Left lung (tissue), 14 donors: ENCODE measurements at places on chromosomes 3 and 15. TPM values are rescaled to one million over a fixed set of nuclear protein-coding genes. Genes with fewer than 3 reads are reported as not detected.
A peak's percentile ranks its signal among the peaks of the same experiment; 100 is the strongest.

The EPHB1 gene
- 2.4 TPM for polyA plus RNA-seq

The GOLGA6A gene
- 0.43 TPM for polyA plus RNA-seq

The STRA6 gene
- 7.3 TPM for polyA plus RNA-seq

The PAQR9 gene
- polyA plus RNA-seq = not detected

The FGF12 gene
- 10.2 TPM for polyA plus RNA-seq

The FETUB gene
- polyA plus RNA-seq = not detected

The ACKR2 gene
- polyA plus RNA-seq = 1.6 TPM

The HDC gene
- 0.64 TPM for polyA plus RNA-seq

The ZNF774 gene
- polyA plus RNA-seq = 6.2 TPM

The AADACL2 gene
- polyA plus RNA-seq = not detected

The ADIPOQ gene
- 0.03 TPM for polyA plus RNA-seq

The GOLGA6L25 gene
- polyA plus RNA-seq = not detected

The FRMD5 gene
- 2.4 TPM for polyA plus RNA-seq

The FHIT gene
- 9.3 TPM for polyA plus RNA-seq

The MAPKBP1 gene
- 23.9 TPM for polyA plus RNA-seq

The TRIM42 gene
- not detected for polyA plus RNA-seq

The TADA3 gene
- polyA plus RNA-seq = 65.7 TPM

GRCh38 chr3:184388164-184388935, 8.5 kb downstream of the CHRD start:
- H3K27ac ChIP-seq = no peak overlapping the region
- H3K4me3 ChIP-seq = no peak overlapping the region
- DNase-seq = peak; percentile 51

DNA sequence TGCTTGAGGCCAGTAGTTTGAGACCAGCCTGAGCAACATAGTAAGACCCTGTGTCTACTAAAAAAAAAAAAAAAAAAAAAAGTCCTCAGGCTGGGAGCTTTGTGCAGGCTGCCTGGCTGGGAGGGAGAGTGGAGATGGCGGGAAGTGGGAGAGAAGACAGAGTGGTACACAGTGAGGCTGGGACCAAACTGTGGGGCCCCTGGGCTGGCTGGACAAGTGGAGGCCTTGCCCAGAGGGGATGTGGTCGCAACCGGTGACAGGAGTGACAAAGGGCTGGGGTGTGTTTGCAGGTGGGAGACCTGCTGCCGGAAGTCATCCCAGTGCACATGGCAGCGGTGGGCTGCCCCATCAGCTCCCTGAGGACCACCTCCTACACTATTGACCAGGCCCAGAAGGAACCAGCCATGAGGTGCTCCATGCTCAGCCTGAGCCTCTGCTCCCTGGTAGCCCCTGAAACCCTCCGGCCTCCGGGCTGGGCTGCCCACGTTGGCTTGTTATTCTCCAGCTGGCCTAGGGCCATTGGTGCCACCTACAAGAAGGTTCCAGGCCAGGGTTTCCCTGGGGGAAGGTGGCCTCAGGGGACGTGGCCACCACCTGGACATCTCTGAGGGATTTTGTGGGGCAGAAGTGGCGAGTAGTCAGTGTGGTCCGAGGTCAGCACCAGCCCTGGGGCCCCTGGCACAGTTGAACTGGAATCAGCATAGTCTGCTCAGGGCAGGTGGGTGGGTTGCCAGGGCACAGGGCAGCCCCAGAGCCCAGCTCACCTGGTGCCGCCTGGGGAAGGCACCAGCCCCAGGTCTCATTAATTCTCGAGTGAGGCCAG, 22.7 kb downstream of the ACAA1 start:
- DNase-seq = no peak
- peaks cover 5% of the 10 kb centered on the region for H3K36me3 ChIP-seq
- no peaks in the 10 kb centered on the region for H3K27me3 ChIP-seq

GRCh38 chr3:99325402-99325801, 313.0 kb upstream of the COL8A1 start:
- H3K36me3 ChIP-seq = no peaks in the 10 kb centered on the region
- no peak overlapping the region for H3K27ac ChIP-seq
- no peak overlapping the region for H3K4me3 ChIP-seq
- H3K4me1 ChIP-seq = no peaks in the 10 kb centered on the region
- no peaks in the 10 kb centered on the region for H3K27me3 ChIP-seq

- no peak overlapping the region for H3K27ac ChIP-seq
- H3K36me3 ChIP-seq = no peaks in the 10 kb centered on the region
- no peak for DNase-seq
- no peak overlapping the region for H3K4me3 ChIP-seq
- H3K27me3 ChIP-seq = no peaks in the 10 kb centered on the region
Observed at GRCh38 chr3:185995352-185995751, 57.5 kb upstream of the TRA2B start.

- H3K36me3 ChIP-seq = no peaks in the 10 kb centered on the region
- no peak overlapping the region for H3K27ac ChIP-seq
- H3K4me1 ChIP-seq = peaks cover 46% of the 10 kb centered on the region
- no peaks in the 10 kb centered on the region for H3K27me3 ChIP-seq
- no peak overlapping the region for H3K4me3 ChIP-seq
- no peak for DNase-seq
Observed at GRCh38 chr3:122510878-122511535, 3.7 kb downstream of the KPNA1 start.

DNA sequence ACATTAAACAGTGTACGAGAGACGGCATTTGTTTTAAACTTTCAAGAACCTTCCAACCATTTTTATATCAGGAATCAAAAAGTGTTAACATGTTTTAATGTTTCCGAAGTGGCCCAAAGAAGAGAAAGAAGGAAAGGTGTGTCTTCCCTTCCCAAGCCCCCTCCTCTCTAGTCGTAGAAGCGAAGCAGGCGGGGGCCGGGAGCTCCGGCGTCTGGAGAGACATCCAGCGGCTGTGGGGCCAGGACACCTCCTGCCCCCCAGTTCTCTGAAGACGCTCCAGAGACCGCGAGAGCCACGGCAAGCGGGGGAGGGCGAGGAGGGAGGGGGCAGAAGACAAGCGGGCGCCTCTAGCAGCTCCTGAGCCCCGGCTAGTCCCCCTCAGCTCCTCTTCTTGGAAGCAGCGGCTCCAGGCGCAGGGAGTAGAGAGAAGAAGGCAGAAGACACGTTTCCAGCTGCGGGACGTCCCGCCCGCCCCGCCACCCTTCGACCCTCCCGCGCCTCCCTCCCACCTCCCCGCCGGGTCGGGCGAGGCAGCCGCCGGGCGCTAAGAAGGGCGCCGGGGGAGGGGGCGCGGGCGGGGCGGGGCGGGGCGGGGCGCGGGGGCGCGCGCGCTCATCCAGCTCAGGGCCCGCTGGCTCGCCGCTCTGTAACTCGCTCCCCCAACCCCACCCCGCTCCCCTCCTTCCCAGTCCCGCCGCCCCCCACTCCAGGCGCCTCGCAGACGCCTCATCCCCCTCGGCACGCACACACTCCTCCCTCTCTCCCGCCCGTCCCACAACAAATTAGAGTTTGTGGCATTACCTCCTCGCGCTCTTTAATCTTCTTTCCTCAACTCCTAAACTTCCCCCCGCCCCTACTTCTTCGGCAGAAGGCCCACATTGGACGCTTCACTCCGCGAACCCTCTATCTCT, at the start of gene ZBTB20:
ZBTB20 (minus strand) TSS at position 871 of the 911 bp plus-strand sequence.
- no peaks in the 10 kb centered on the region for H3K27me3 ChIP-seq
- H3K4me1 ChIP-seq = peaks cover 15% of the 10 kb centered on the region
- H3K4me3 ChIP-seq = peak within 1 kb of the TSS; percentile 77
- no peaks in the 10 kb centered on the region for H3K36me3 ChIP-seq

GRCh38 chr3:75012791-75013331, 398.4 kb upstream of the CNTN3 start:
- no peaks in the 10 kb centered on the region for H3K27me3 ChIP-seq
- no peak overlapping the region for H3K4me3 ChIP-seq
- H3K4me1 ChIP-seq = no peaks in the 10 kb centered on the region

DNA sequence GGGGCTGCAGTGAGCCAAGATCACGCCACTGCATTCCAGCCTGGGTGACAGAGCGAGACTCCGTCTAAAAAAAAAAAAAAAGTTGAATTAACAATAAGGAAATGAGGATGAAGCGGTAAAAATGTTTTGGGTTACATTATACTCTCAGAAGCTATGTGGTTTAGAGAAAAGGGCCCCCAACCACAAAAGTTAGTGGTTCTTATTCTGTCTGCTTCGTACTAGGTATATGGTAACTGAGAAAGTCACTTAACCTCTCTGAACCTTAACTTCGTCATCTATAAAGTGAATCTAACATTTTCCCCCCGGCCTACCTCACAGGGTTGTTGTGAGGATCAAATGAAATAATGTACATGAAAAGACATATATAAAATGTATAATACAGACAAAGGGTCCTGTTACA, 38.4 kb upstream of the EHHADH start:
- peaks cover 6% of the 10 kb centered on the region for H3K36me3 ChIP-seq
- H3K27ac ChIP-seq = no peak overlapping the region
- no peak overlapping the region for H3K4me3 ChIP-seq
- H3K27me3 ChIP-seq = no peaks in the 10 kb centered on the region

DNA sequence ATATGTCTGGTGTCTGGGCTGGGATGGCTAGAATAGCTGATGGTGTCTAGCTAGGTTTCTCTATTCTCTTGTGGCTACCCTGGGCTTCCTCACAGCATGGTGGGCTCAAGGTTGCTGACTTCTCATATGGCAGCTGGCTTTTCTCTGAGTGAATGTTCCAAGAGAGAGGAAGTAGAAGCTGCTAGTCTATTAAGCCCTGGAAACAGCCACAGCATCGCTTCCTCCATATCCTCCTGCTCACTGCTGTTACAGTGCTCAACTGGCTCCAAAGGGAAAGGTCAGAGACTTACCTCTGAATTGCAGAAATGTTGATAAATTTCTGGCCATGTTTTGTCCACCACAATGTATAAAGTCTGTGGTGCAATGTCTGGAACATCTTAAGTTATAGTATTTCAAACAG, 299.9 kb upstream of the ADAMTS9 start:
- no peaks in the 10 kb centered on the region for H3K4me1 ChIP-seq
- H3K36me3 ChIP-seq = no peaks in the 10 kb centered on the region
- no peak for DNase-seq
- H3K27ac ChIP-seq = peak overlapping the region; percentile 14
- H3K27me3 ChIP-seq = no peaks in the 10 kb centered on the region

GRCh38 chr15:73028031-73028430, 24.2 kb upstream of the NEO1 start:
- peaks cover 19% of the 10 kb centered on the region for H3K27me3 ChIP-seq
- no peak for DNase-seq
- no peak overlapping the region for H3K27ac ChIP-seq

DNA sequence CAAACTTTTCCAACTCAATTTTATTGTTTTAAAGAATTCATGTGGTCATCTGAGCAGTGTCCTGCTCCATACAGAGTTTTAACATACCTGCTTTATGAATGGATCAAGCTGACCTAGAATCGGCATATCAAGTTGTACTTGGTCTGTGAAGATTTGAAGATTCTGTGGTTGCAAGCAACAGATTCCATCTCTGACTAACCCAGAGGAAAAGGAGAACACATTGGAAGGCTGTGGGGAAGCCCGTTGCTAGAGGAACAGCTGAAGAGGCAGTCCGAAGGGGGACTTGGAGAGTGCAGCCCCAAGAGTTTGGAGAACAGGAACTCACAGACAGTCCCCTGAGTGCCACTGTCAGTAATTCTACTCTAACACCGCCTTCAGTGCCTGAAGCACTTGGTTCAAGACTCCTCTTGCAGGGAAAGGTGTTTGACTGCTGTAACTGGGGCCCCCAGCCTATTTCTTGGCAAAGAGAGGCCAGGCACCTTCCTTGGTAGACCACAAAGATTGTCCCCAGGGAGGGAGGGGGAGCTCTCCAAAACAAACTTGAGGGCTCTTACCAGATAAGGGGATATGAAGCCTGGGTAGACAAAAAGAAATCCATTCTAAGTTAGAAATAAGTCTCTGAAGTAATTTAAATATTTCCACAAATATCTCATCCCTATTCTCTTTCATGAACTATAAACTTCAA, 88.8 kb downstream of the LARS2 start:
- H3K36me3 ChIP-seq = no peaks in the 10 kb centered on the region
- no peaks in the 10 kb centered on the region for H3K27me3 ChIP-seq
- DNase-seq = no peak
- no peaks in the 10 kb centered on the region for H3K4me1 ChIP-seq

- H3K36me3 ChIP-seq = no peaks in the 10 kb centered on the region
- DNase-seq = no peak
- H3K27me3 ChIP-seq = no peaks in the 10 kb centered on the region
- H3K27ac ChIP-seq = no peak overlapping the region
Observed at GRCh38 chr3:63150880-63151279, 127.2 kb upstream of the SYNPR start.

GRCh38 chr15:95464509-95464908, 866.0 kb upstream of the NR2F2 start:
- no peak overlapping the region for H3K4me3 ChIP-seq
- no peaks in the 10 kb centered on the region for H3K4me1 ChIP-seq
- H3K36me3 ChIP-seq = no peaks in the 10 kb centered on the region
- no peak overlapping the region for H3K27ac ChIP-seq
- no peaks in the 10 kb centered on the region for H3K27me3 ChIP-seq
- no peak for DNase-seq

GRCh38 chr3:27903446-27903845, 181.3 kb upstream of the EOMES start:
- DNase-seq = no peak
- no peaks in the 10 kb centered on the region for H3K36me3 ChIP-seq
- no peak overlapping the region for H3K4me3 ChIP-seq
- no peaks in the 10 kb centered on the region for H3K27me3 ChIP-seq

DNA sequence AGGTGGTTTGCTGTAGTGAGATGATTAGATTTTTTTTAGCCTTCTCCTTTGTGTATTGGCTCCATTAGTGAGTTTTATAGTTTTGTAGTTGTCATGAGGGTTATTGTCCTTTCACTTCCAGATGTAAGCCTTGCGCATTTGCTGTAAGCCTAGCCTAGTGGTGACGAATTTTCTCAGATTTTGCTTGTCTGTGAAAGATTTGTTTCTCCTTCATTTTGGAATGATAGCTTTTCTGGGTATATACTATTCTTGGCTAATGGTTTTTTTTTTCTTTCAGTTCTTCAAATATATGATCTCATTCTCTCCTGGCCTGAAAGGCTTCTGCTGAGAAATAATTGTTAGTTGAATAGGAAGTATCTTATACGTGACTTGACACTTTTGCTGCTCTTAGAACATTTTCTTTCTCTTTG, 166.5 kb upstream of the THRB start:
- no peaks in the 10 kb centered on the region for H3K27me3 ChIP-seq
- no peak overlapping the region for H3K4me3 ChIP-seq
- no peak for DNase-seq

- no peaks in the 10 kb centered on the region for H3K36me3 ChIP-seq
- H3K4me3 ChIP-seq = no peak overlapping the region
- no peak overlapping the region for H3K27ac ChIP-seq
- H3K27me3 ChIP-seq = no peaks in the 10 kb centered on the region
Observed at GRCh38 chr3:100615684-100616083, 6.3 kb downstream of the ADGRG7 start.

- no peak for DNase-seq
- no peaks in the 10 kb centered on the region for H3K27me3 ChIP-seq
- no peak overlapping the region for H3K4me3 ChIP-seq
Observed at GRCh38 chr3:110910346-110910955, 161.2 kb upstream of the NECTIN3 start.

GRCh38 chr3:24688446-24689148, 193.9 kb upstream of the THRB start:
- H3K27me3 ChIP-seq = no peaks in the 10 kb centered on the region
- no peak for DNase-seq
- no peak overlapping the region for H3K27ac ChIP-seq

- no peak overlapping the region for H3K27ac ChIP-seq
- H3K4me1 ChIP-seq = no peaks in the 10 kb centered on the region
- no peak for DNase-seq
- no peaks in the 10 kb centered on the region for H3K36me3 ChIP-seq
Observed at GRCh38 chr15:79467865-79468586, 35.9 kb downstream of the MINAR1 start.

GRCh38 chr15:44082558-44083157, 112.4 kb downstream of the FRMD5 start:
- H3K27me3 ChIP-seq = peaks cover 4% of the 10 kb centered on the region
- H3K36me3 ChIP-seq = no peaks in the 10 kb centered on the region
- no peaks in the 10 kb centered on the region for H3K4me1 ChIP-seq
